ENCODE measurements at places on chromosomes 1 and 21. TPM values are rescaled to one million over a fixed set of nuclear protein-coding genes. Genes with fewer than 3 reads are reported as not detected.

DNA sequence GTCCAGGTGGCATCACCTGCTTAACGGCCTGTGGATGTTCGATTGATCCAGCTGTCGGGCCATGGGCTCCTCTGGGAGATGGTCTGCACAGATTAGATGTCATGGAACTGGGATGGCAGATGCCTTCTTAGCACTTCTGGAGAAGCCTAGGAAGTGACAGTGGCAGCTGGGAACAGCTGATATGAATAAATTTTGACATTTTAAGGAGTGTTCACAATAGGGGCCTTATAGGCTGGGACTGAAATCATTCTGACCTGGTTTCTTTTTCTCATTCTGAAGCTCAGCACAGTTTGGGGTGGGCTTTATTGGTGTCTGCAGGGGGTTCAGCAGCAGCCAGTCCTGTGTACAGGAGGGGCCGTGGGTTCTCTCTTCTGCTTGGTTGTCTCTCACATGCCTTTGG lies 175.3 kb downstream of the CACNA1E start:
- no peak for DNase-seq

- no peak for DNase-seq
These were observed 233.1 kb downstream of the RERE start for GRCh38 chr1:8584316-8584715.

GRCh38 chr1:215728169-215728568 lies 161.1 kb downstream of the KCTD3 start:
- no peak for DNase-seq

- DNase-seq = no peak
These were observed 373.7 kb downstream of the SRGAP2C start for GRCh38 chr1:121558514-121558913.

The OPTC gene
- total RNA-seq = not detected

The TRAF3IP3 gene
- total RNA-seq = 2.0 TPM

All from psoas muscle (tissue), 8 donors.